ENCODE measurements at places on chromosomes 7 and 10.

DNA sequence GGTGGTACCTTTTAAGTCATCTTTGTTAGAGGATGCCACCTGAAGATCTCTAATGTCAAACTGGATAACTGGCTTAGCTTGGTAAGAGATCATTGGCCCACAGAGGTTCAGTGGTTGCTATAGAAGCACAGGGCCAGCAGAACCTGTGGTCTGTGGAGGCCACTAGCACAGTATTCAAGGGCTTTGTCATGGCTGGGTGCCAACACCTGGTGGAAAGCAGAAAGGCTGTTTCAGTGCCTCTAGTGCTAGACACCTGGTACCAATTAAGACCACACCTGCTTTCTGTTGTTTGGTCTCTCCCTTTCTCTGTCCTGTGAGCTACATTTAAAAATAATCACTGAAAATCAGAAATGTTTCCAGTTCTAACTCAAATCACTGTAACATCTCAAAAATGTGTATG lies 10.0 kb upstream of the PCGF5 start:
- DNase-seq: peak; percentile 36

- DNase-seq: no peak
These were observed 237.3 kb upstream of the ZMIZ1 start for GRCh38 chr10:78831461-78831860.

- DNase-seq: no peak
These were observed 136.4 kb upstream of the AOAH start for GRCh38 chr7:36860681-36861080.

- DNase-seq: no peak
These were observed 86.2 kb upstream of the PPIF start for GRCh38 chr10:79260811-79261740.

DNA sequence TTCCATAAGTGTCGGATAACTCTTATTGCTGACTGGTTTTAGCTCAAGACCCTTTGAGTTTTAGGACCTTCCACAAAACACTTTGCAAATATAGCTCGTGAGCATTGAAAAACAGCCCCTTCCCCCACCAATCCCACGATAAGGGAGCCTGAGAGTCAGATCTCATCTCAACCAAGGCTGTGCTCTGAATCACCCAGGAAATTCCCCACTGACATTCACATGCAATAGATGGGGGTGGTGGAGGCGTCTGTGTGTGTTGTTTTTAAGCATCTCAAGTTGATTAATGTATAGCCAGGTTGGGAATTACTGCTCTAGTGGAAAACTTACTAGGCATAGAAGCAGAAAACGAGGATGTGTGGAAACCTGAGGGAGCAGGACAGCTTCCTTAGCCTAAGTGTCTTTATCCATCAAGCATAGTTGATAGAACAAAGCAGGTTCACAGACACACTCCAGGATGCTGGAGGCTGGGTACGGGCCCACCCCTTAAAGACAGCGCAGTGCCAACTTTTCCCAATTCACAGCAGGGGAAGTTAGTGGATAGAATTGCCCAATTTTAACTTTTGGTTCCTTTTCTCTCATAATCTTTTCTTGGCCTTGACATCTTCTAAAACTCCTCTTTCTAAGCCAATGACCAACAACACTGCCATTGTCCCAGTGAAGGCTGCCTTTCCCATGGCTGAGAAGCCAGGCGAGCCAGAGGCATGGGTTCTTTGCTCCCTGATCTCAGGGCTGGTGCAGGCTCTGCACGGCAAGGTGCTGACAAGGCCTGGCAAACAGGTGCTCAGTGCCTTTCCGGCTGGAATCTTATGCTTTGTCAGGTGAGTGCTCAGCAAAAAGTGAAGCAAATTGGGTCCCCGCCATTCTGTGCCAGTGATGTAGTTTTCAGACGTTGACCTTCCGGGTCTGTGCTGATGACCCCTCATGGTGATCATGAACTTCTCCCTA lies 98.5 kb upstream of the INSIG1 start:
- peak; percentile 14 for DNase-seq

DNA sequence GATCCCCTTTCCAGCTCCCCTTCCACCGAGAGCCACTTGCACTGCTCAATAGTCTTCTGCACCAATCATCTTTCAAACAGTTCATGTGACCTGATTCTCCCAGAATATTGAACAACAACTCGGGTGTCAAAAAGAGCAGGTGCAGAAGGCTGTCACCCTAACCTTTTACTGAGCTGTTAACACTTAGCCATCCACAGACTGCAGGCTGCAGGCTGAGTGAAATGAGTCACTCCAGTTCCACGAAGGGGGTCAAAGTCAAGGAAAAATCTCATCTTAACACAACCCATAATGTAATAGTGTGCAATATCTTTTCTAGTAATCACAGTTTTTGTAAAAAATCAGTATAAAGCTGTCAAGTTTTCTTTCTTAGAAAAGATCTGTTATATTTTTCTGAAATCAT lies 63.1 kb downstream of the MTPAP start:
- DNase-seq: no peak

DNA sequence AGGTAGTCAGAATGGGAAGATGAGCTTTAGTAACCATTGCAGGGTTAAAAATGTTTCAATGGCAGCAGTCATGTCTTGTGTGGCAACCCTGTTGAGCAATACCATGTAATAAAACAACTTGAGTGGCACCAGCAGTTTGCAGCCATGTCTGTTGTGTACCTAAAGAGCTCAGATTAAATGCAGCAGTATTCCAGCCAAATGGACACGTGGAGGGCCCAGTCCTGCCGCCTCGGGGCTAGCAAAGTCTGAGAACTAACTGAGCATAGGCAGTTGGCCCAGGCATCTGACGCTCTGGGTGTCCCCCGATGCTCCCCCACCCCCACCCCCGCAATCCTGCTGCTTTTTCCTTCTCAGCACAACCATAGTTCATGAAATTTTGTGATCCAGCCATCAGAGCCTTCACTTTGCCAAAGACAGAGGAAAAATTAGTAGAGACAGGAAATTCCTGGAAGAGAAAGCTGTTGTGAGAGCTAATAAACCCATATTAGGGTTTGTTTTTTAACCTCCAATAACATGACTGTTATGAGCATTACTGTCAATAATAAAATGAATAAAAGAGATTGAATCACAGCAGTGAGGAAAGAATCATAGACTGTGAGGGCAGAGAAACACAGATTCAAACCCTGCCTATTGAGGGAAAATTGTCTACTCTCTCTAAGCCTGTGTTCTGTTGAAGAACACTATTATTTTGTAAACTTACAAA lies 220.6 kb upstream of the RHOBTB1 start:
- DNase-seq: no peak

- DNase-seq: peak; percentile 56
These were observed 36.2 kb upstream of the GTF2IRD1 start for GRCh38 chr7:74417419-74417971.

GRCh38 chr10:70295321-70295720 lies 11.5 kb upstream of the NPFFR1 start:
- no peak for DNase-seq

GRCh38 chr10:117486606-117487005 lies 55.9 kb upstream of the EMX2 start:
- DNase-seq: no peak

- DNase-seq: no peak
These were observed 29.4 kb downstream of the NPTX2 start for GRCh38 chr7:98646465-98646864.

DNA sequence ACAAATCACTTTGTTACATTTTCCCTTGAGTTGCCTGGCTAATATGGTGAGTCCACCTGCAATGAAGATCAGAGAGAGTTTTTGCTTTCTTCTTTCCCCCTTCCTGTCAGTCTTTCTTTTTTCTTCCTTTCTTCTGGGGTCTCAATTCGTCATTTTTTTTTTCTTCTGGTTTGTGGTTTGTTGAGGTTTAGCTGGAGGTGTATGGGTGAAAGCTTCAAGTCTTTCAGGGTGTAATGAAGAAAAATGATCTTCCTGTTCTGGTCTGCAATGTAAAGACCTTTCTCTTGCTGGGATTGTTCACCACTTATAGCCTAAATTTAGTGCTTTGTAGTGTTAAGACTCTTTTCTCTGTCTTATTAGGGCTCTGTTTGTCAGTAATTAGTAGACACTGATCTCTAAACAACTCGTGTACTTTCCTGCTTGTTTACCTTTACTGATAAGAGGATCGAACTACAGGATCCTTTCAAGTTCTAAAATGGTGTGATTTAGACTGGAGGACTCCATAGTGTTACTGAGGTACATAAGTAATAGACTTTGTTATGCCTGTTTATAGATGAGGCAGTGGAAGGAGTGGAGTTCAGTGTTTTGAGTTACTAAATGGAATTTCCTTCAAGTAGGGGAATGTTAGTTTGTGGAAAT lies 129.1 kb downstream of the SUGCT start:
- no peak for DNase-seq

- DNase-seq: no peak
These were observed 5.5 kb upstream of the LRGUK start for GRCh38 chr7:134121632-134122139.

- no peak for DNase-seq
These were observed 1.2 kb downstream of the YWHAG start for GRCh38 chr7:76357475-76358010.

- DNase-seq: no peak
These were observed 20.0 kb downstream of the LRRC4 start for GRCh38 chr7:128011131-128011661.

- no peak for DNase-seq
These were observed 17.1 kb downstream of the SLC26A3 start for GRCh38 chr7:107785926-107786325.

- DNase-seq: no peak
These were observed 261.4 kb upstream of the PITRM1 start for GRCh38 chr10:3433988-3434387.

GRCh38 chr7:112985377-112985987 lies 101.1 kb downstream of the GPR85 start:
- DNase-seq: no peak

DNA sequence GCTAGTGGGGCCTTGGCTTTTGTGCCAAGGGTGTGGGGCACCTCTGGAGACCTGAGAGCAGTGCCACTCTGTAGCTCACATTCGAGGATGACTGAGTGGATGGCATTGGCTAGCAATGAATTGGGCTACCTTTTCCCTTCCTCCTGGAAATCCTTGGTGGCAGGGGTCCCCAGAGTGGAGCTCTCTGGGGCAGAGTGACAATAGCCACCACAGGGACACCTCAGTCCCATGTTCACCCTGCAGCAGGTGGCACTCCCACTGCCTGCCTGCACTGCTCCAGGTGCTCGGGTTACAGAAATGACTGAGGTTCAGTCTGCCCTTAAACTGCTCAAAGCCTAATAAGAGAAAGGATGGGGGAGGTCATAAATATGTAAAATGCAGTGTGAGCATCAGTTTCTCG lies 17.8 kb downstream of the BTBD16 start:
- DNase-seq: no peak

DNA sequence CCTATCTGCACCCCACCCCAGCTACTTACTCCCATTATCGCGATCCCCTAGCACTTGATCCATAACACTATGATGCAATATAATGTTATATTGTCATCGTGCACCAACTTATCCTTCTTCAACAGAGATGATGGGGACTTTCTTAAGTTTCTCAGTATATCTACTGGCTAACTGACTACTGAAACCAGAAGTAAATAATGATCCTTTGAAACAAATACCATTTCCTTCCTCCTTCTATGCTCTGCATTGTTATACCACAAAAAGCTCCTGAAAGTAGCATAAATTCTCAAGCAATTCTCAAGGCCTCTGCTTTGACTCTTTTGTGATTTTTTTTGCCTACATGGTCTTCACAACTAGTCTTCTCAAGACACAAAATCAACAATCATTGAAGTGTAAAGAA lies 68.9 kb downstream of the HTR7 start:
- no peak for DNase-seq

DNA sequence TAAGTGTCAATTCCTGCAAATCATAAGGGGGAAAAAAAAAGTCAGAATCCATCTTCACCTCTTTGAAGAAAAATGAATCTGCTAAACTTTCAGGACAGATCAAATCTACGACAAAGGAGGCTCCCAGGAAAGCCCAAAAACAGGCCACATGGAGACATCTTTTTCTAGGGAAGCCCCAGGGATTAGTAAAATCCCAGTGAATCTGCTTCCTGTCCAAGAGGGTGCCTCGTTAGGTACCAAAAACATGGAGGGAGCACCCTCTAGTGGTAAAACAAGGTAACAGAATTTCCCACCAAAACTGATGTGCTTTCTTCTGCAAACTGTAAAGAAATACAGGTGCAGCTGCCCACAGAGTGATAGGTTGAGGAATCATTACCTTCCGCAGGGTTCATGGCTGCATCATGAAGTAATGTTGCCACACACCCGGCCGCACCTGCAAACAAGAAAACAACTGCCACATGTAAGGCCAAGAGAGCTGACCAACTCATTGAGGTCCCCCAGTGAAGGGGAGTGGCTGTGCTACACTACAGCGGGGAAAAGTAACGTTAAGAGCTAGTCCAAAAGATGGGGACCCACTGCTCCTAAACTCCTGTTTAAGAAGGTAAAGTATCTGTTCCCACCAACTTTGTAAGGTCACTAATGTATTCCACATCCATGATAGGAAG lies 7.9 kb downstream of the SLC25A28 start:
- peak; percentile 67 for DNase-seq

- no peak for DNase-seq
These were observed 157.7 kb upstream of the CHRM2 start for GRCh38 chr7:136710751-136711150.

DNA sequence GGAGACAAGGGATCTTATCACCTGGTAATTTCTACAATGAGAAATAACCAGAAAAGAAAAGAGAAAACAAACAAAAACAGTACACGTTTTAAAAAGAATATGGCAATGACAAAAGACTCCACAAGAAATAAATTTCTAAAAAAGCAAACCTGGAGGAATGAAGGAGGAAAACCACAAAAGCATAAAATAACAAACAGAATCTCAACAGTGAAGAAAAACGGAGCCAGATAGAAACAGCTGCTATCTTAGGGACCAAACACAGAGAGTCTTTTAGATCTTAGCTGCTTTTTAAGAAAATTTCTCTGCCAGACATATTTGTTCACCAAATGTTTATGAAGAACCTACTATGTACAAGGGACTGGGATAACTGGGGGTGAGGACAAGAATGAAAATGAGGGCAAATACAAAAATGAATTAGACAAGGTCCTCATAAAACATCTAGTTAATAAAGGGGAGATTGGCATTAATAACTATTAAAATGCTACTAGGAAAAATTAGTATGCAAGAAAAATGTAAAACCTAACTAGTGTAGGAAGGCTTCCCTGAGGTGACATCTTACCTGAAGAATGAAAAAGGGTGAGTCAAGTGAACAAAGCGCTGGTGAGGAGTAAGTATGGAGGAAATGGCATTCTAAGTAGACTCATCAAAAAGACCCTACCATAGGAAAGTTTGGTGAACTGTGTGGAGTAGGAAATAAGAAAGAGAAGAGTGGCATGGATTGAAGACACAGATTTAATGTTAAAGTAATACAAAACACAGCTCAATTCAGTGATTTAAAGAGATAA lies 34.3 kb downstream of the WASL start:
- no peak for DNase-seq

GRCh38 chr7:100693312-100694097 lies 545 bp downstream of the GIGYF1 start:
- no peak for DNase-seq

DNA sequence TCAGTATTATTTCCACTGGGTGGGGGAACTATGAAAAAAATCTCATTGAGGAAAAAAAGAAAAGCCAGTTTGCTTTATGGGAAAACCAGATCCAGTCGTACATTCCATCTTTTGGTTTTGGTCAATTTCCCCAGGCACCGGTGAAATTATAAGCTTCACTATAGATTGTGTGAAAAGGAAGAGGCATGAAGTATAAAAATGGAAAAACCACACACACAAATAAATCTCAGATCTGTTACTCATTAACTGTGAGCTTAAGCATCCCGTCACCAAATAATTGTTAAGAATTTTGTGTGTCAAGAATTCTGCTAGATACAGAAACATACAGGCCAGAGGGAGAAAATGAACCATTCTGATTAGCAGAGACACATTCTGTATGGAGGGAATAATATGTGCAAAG lies 405.5 kb upstream of the CELF2 start:
- no peak for DNase-seq

GRCh38 chr7:104328970-104329825 lies 795 bp downstream of the LHFPL3 start:
- DNase-seq: no peak
